ENCODE measurements at places on chromosomes 7 and 10.

- DNase-seq: no peak
Measured at GRCh38 chr7:134691546-134692343, 45.1 kb downstream of the BPGM start.

GRCh38 chr7:106570146-106570545 is 90.8 kb downstream of the CCDC71L start:
- no peak for DNase-seq

GRCh38 chr10:4576206-4576605 is 249.8 kb upstream of the AKR1E2 start:
- DNase-seq: no peak

- DNase-seq: no peak
Measured at GRCh38 chr10:21473541-21473940, 51.9 kb downstream of the SKIDA1 start.

DNA sequence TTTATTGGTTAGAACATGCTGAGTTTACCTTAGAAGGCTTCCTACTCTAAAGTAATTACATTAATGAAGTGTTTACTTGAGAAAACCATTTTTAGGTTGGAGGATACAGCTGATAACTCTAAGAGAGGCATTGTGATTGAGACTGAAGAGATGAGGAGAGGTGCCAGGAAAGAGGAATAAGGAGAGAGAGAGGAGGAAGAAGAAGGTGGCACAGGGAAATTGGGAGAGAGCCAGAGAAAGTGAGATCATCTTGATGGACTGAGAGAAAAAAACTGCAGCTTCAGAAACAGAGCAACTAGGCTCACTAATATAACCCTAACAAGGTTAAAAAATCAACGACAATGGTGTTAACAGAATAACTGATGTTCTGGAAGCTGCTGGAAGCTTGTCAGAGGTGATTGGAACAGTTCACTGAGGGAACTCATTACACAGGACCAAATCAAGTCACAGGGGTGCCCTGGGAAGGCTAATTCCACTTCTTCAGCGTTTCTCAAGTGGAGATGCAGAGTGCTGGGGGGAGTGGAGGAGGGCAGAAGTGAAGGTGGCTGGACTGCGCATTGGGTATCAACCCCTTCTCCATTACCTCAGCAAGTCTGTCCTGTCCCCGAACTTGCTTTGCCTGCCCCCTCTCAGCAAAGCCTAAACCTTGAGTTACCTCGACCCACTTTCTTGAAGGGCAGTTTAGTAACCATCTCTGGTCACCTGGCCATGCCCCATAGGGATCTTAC is 6.9 kb upstream of the SORBS1 start:
- DNase-seq: no peak
